ENCODE measurements at places on chromosomes 5 and 9.

DNA sequence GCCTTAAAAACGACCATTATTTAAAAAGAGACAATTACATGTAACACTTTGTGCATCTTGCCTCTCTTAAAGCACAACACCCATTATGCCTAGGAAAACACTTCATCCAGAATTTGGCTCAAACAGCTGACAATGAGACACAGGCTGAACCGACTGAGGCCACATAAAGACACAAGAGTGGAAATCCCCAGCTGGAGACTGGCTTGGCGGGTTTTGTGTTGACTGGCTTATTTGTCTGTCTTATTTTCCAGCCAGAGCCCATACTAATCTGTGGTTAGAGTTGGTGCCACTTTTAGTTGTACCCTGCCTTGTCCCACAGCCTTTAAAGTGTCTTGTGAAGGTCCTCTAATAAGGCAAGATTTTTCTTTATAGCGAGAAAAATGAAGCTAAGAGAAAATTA is 21.2 kb downstream of the TRIM14 start:
- DNase-seq: no peak

- DNase-seq: no peak
Observed at GRCh38 chr5:127330116-127330515, 39.5 kb downstream of the MEGF10 start.

DNA sequence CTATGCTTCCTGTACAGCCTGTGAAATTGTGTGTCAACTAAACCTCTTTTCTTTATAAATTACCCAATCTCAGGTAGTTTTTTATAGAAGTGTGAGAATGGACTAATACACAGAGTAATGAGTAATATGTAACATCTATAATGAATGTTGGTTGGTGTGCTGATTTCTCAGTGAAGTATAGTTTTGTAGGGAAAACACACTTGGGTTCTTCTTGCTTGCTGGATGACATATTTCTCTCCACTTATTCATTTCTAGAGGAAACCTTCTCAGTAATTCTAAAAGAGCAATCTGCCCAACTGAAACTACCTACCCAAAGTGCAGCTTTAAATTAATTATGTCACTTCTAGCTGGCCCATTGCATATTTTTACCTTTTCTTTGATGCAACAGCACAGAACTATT is 81.1 kb upstream of the RORB start:
- DNase-seq: no peak

- DNase-seq: no peak
Observed at GRCh38 chr5:43312076-43312661, 1.0 kb downstream of the HMGCS1 start.

- DNase-seq: no peak
Observed at GRCh38 chr9:132794730-132795380, 83.2 kb downstream of the AK8 start.

DNA sequence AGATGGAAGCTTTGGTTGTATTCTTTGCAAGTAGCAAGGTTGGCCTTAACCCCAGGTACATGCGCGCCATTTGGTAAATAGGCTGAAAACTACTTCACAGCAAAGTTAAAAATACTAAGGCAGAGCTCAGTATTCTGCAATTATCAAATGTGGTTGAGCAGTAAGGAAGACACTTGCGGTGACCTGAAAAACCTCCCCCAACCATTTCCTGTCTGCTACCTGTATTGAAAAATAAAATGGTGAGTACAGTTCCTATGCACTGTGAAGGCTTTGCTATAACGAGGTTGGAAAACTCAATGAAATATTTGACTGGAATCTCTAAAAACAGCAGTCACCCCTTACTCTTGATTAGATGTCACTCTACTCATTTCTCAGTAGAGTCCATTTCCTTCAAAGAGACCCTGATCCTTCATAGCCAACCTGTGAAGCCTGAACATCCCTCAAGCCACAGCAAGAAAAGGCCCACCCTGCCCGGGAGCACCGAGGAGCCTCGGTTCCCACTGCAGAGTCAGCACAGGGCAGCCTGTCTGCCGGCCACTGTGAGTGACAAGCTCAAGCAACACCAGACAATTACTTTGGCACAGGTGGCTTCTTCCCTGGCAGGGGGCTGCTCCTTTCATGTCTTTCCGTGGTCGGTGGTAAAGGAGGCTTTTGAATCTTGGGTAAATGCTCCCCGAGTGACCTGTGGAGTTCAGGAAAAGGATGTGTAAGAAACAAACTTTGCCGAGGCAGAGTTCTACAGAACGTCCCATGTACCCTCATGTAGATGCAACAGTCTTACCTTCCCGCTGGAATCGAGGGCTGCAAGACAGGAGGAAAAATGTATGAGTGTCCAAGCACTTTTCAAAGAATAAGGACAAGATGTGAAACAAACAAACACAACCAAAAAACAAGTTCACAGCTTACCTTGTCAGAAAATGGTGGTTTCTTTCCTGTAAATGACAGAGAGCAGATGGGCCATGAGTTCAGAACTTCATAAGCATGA is 29.6 kb downstream of the C5orf58 start:
- DNase-seq: no peak

DNA sequence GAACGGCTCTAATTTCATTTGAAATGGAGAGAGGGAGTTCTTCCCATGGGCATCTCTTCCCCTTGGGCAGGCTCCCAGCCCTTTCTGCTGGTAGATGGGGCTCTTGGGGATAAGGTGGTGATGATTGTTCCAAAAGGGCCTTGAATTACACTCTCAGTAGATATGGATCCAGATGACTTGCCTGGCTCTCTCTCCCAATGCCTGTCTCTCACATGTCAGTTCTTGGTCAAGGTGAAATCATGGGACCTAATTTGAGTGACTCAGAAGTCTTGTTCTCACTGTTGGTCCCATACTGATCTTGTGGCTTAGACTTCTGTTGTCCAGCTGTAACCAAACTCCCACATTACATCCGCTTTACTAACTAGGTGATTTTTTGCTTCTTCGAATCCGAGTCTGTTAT is 317.0 kb upstream of the RFX3 start:
- no peak for DNase-seq

GRCh38 chr9:97866848-97867247 is 13.8 kb downstream of the FOXE1 start:
- no peak for DNase-seq

GRCh38 chr5:54311176-54311677 is 854 bp upstream of the ARL15 start:
- DNase-seq: no peak

DNA sequence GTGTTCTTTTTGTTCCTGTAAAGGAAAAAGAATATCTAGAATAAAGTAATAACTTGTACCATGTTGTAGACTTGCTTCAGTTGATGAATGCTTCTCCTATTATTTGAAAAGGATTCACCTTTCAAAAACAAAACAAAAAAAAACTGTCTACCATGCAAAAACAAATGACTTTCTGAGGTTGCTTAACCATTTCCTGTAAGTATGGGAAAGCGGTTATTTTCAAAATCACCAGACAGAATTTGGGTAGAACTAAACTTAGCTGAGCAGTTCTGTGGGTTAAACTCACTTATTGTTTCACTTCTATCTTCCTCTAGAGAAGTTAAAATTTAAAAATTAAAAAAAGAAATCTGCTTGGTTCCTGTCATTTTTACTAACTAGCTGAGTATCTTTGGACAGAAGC is 25.2 kb downstream of the LNPEP start:
- DNase-seq: no peak

DNA sequence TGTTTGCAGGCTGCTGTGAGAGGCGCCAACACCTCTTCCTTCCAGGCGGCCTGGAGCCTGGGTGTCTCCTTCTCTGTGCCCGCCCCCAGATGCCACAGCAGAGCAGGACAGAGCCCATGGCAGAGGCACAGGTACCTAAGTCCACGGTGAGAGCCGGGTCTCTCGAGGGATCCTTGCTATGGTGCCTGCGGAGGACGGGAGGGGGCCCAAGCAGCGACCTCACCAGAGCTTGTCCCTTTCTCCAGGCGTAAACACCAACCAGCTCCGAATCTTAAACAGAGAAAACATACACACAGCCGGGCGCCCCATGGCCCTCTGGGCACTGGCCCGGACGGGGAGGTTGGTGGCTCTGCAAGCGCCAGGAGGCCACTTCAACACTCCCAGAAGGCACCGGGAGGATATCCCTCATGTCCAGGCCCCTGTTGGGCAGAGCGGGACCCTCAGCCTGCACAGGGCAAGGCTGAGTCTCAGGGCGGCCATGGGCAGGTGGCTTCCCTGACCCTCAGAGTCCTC is 11.8 kb downstream of the CCDC187 start:
- no peak for DNase-seq

DNA sequence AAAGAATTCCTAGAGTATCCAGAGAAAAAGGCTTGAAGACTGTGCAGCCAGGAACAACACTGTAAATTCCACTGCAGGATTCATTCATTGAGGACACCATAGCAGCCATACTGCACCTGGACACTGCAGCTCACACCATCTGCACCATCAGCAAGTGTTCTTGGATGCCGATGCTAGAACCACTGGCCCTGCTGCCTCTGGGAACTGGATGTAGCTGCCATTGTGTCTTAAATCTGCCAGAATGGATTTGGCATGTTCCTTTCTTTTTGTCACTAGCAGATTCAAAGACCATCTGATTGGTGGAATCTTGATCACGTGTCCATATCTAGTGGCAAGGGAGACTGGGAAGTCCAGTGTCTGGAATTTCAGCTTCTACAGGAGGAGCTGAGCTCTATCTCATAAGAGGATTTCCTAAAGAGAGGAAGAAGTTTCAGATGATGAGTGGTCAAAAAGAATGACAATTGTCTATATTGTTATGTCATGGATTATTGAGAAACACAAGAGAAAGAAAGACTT is 278.3 kb upstream of the ANKRD55 start:
- no peak for DNase-seq

DNA sequence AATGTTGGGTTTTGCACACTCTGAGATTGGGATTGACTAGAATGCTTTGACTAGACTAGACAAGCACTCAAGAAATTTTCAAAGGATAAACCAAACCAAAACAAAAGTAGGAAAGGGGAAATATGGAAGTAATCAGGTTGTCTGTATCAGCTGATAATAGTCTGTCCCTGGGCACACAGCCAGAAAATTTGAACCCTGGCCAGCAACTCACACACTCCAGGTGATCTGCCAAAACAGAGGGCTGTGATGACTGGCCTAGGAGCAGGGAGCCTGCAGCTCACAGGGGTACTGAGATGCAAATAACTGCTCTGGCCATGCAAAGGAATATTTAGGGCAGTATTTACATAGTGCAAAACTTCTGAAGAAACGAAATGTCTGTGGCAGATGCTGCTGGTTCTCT is 112.3 kb upstream of the SMIM23 start:
- DNase-seq: no peak

GRCh38 chr5:154406826-154407225 is 39.0 kb upstream of the SAP30L start:
- DNase-seq: no peak

GRCh38 chr9:125959951-125960619 is 212.9 kb downstream of the PBX3 start:
- DNase-seq: no peak

DNA sequence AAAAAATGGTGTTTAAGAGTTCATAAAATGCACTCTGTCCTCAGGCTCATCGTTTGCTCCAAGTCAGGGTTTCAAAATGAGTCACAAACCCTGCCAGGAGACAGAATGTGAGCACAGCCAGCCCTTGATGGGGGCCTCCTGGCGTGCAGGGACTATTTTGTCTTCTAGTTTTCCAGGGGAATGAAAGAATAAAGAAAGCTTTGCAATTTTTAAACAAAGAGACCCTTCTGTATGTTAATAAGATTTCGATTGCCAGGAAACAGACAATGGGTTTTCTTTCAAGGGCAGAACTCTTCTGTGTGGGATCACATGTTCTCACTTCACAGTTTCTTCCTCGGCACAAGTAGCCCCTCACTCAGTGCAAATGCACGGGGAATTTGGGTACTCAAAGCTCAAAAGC is 121.4 kb upstream of the C6 start:
- no peak for DNase-seq

- no peak for DNase-seq
Observed at GRCh38 chr5:139167533-139167932, 30.6 kb downstream of the SIL1 start.

- DNase-seq: no peak
Observed at GRCh38 chr5:140925806-140926442, at the start of gene PCDHAC1. Gene PCDHAC1, plus strand, starts transcription at chr5:140926299. Its CDS starts 594 bp downstream, at chr5:140926893.

DNA sequence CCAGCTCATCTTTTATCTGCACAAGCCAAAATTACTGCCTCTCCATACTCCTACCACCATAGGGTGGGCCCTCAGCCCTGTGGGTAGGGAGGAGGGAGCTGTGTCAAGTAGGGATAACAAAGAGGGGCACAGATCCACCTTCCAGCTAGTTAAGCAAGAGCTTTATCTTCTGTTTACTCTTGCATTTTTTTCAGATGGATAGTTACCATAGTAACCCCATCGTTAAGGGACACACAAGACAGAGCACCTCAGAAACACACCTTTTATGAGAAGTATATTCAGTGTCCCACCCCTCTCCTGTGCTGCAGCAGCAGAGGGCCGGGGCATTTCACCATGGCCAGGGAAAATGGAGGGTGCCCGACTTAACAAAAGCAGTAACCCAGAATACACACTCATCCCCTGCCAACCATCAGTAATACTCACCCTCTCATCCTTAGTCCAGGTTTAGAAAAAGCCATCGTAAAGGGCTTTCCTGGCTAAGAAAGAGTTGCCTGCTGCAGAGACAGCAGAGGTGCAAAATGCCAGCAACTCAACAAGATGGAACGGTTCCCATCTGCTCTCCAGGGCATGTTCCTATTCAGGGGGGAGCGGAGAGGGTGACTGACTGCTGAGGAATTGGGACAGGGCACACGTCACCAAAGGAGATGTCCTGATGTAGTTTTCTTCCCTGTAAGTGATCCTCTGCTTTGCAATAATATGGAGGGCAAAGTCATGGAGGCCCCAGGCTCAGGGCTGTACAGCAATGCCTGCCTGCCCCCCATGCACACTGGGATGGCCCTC is 25.1 kb downstream of the MACROH2A1 start:
- DNase-seq: no peak

DNA sequence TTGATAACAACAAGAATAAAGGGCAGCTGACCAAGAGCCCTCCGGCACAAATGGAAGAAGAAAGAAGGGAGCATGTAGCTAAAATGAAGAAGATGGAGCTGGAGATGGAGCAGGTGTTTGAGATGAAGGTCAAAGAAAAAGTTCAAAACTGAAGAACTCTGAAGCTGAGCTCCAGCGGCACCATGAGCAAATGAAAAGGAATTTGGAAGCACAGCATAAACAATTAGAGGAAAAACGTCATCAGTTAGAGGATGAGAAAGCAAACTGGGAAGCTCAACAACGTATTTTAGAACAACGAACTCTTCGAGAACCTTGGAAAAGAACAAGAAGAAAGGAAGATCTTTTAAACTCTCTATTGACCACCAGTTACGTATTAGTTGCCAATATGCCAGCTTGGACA is 100.9 kb downstream of the GABBR2 start:
- no peak for DNase-seq

DNA sequence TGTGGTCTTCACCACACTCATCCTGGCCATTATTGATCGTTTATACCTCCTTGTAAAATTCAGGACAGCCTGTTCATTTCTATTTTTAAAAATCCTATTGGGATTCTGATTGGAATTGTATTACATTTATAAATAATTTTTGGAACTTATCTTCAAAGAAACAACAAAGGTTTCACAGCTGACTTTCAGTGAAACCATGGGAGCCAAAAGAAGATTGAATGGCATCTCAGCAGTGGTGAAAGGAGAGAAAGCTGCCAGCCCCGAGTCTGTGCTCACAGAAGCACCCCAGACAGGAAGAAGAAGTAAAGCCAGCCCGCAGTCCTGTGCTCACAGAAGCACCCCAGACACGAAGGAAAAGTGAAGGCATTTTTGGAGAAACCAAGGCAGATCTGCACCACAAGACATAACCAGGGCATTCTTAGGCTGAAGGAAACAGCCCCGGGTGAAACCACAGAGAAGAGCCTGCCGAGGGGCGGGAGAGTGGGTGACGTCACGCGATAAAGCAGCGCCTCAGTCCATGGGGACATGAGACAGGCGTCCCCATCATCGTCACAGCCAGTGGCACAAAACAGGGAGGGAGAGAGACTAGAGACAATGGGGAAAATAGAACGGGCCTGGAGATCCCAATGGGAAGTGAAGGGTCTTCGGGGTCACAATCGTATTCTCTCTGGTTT is 42.5 kb upstream of the SLC9A3 start:
- DNase-seq: no peak

Data from activated CD8-positive, alpha-beta memory T cell treated with anti-CD3 and anti-CD28 coated beads for 48 hours (primary cell).